ENCODE measurements at places on chromosomes 13 and 19.
A peak's percentile ranks its signal among the peaks of the same experiment; 100 is the strongest.

DNA sequence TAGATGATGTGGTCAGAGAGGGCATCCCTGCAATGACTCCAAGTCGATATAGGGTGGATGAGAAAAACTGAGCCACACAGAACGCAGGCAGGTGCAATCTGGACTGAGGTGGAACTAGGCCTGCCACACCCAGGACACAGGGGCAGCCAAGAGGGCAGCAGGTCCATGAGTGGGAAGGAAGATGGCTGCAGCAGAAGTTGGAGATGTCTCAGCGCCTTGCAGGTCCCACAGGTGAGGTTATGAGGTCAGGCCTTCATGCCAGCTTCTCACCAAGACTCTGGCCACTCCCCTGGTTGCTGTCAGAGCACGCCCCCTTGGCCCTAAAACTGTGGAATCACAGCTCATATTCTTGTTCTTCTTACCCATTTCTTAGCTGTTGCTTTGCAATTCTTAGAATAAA, 147.7 kb upstream of the VSTM2B start:
- no peak for DNase-seq

DNA sequence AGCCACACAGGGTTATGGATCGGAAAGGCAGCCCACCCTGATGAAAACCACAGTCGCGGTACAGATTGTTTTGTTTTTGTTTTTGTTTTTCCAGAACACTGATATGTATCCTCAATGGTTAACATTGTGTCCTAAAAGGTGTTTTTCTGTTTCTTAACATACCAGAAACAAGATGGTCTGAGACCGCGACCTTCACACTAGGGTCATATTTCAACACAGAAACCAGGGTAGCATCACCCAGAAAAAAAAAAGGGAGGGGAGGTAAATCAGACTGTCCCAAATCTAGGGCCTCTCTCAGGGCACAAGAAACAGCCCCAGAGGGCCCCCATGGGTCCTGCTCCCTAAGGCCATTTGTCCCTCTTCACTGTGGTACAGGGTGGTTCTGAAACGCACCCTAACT, 66.5 kb downstream of the INSR start:
- no peak for DNase-seq

GRCh38 chr19:57583521-57584416, at the start of gene ZIK1:
Gene ZIK1 (plus strand): TSS chr19:57584145. CDS start chr19:57584357, 212 bp downstream.
- DNase-seq = no peak

- no peak for DNase-seq
Measured at GRCh38 chr13:23570099-23570920, at the start of gene TNFRSF19. Gene TNFRSF19 (plus strand): TSS chr13:23570412. CDS start chr13:23590184, 19,772 bp downstream.

DNA sequence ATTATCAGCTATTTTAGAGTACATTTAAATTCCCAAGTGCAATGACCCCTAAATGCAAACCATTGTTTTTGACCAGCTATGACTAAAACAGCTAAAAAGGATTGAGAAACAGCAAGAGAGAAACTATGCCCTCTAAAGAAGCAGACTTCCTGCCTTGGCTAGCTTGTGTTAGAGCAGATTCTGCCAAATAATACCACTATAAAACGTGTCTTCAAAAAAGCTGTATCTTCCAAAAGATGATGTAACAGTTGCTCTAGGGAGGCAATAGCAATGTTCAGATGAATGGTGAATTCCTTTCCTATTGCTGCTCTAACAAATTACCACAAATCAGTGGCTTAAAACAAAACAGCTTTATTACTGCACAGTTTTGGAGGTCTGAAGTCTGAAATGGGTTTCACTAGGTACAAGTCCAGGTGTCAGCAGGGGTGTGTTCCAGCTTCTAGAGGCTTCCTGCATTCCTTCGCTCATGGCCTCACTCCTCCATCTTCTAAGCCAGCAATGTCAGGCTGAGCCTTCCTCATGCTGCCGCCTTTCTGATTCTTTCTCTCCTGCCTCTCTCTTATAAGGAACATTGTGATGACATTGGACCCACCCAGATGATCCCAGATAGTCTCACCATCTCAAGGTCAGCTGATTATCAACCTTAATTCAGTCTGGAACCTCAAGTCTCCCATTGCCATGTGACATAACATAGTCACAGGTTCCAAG, 84.5 kb downstream of the LRRC63 start:
- no peak for DNase-seq

DNA sequence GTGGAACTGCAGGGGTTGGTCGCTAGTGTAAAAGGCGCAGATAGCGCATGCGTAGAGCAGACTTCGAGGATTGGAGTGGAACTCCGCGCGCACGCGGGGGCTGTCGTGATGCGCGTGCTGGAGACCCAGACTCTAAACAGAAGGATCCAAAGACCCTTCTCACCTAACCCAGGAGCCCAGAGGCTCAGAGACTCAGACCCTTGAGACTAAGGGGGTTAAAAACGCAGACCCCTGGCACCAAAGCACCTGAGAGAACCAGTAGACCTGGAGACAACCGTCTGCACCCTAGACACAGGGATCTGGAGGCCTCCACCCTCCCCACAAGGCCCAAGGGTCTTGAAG, 567 bp upstream of the CTU1 start:
- DNase-seq = no peak

GRCh38 chr19:19207637-19208572, 3.9 kb upstream of the NCAN start:
- no peak for DNase-seq

- no peak for DNase-seq
Measured at GRCh38 chr19:28907534-28907933, 305.4 kb downstream of the UQCRFS1 start.

GRCh38 chr13:87889254-87889653, 218.1 kb downstream of the SLITRK5 start:
- DNase-seq = no peak

DNA sequence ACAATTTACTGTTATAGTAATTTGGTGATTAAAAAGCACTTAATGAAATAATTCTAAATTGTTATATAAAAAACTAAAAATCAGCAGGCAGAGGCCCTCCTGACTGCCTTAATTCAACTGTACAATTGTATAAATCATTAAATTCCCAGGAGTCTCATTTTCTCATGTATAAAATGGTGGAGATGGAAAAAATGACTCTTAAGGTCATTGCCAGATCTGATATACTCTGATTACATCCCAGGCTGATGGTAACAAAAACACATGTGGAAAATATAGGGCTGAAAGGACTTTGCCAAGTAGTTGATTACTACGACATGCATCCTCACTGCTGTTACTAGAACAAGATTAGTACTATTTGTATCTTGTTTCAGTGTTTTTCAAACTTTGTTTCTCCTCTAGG, 1020.0 kb upstream of the SLC10A2 start:
- DNase-seq = no peak

DNA sequence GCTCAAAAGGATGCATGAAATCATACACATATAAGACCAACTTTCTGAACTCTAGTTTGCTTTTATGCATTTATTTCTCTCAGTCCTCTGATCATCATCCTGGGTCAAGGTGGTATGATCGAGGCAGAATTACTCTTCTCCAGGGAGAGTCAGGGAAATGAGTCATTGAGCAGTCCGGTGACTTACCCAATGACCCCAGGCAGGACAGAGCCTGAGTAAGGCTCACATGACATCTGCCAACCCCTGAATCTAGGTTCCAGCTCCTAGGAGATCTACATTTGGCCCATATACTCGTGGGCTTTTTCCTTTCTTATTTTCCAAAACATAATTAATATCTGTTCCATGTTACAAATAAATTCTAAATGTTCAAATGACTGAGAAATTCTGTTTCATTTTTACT, 502.3 kb downstream of the FOXO1 start:
- no peak for DNase-seq

GRCh38 chr13:103772576-103772975, 706.4 kb upstream of the SLC10A2 start:
- DNase-seq = no peak

- DNase-seq = peak; percentile 70
Measured at GRCh38 chr13:110108348-110109139, 198.4 kb downstream of the COL4A1 start.

GRCh38 chr13:100855151-100855550, 180.6 kb upstream of the TMTC4 start:
- no peak for DNase-seq

DNA sequence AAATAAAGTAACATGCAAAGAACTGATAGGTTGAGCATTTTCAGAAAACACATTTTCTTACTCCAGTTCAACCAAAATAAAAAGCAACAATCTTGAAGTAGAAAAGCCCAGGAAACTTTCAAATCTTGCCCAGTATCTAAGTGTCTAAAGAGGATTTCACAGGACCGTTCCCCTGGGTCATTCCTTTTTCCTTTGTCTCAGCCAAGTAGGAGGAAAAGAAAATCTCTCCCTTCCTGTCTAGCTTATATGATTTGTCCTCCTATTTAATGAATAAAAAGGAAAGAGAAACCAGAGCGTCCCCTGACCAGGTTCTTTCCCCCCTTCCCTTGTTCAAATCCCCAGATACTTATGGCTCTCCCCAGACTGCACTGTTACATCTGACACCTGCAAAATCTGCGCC, 248.0 kb downstream of the KCTD12 start:
- DNase-seq = no peak

DNA sequence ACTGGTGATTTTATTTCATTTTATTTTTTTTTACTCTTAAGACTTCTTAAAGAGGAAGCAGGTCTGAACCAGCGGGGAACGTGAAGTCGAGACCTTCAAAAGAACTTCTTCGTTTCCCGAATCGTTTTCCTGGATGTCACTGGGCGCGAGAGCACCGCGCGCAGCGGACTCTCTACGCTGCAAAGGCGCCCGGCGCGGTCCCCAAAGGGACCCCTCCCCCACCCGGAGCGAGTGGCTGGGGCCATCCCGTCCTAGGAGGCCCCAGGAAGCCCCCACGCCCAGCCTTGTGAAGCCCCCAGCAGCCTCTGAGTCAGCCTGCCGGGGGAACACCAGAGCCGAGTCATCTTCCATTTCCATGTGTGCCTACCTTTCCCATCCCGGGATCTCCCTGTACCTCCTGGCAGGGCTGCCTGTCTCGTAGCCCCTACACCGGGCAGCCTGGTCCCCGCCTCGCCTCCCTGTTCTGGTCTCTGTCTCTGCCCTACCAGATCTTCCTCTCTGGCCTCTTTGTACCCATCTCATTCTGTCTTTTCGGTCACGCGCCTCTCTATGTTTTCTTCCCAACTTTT, 608 bp downstream of the CD70 start:
- no peak for DNase-seq

DNA sequence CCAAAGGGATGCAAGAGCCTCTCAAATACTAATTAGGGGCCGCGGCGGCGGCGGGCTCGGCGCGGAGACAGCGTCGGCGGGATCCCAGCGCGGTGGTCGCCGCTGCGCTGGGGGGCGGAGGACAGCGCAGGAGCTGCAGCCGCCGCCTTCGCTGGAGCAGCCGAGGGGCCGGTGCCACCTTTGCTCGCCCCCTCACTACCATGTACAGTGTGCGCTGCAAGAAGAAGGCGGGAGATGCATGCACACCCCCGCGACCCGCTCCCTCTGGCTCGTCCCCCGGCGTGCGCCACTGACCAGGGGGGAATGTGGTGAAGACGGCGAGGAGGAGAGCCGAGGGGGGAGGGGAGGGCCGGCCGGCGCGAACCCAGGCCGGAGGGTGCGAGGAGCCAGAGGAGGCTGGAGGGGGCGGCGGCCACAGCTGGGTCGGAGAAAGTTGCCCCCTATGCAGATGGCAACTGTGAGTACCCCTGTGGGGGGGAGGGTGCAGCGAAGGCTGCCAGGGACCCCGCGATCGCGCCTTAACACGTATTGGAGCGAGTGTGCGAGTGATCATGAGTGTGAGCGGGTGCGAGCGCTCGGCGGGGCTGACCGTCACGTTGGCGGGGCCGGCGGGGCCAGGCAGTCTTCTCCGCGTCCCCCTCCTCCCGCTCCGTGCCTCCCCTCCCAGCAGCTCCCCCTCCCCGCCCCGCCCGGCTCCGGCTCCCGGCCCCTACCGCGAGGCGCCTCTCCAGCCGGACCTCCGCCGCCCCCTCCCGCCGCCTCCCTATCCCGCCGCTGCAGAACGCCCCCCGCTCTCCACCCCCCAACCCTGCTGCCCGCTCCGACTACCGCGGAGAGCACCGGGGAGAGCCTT, 808 bp downstream of the SLITRK5 start:
- no peak for DNase-seq

DNA sequence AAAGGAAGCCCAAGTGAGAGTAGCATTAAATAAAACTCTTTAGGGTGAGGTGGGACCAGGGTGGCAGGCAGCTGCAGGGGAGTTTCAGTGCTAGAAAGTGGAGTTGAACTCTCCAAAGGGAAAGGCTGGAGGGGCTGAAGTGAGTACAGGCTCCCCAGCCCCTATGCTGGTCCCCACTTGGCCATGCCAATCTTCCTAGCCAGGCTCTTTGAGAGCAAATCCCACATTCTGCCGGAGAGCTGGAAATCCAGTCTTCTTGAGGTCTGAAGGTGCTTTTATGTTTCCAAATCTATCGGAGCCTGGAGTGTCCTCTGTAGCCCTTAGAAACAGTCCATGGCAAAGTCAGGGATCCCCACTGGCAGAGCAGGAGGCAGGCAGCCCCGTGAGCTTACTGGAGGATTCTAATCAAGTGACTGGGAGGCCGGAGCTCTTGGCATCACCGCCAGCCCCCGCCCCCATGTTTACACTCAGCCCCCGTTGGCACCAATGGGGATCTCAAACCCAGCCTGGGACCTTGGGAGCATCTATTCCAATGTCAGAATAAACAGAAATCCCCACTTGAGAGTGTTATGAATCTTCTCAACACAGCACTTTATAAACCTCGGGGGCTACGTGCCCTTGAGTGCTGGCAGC, 18.3 kb downstream of the ZNF536 start:
- no peak for DNase-seq

DNA sequence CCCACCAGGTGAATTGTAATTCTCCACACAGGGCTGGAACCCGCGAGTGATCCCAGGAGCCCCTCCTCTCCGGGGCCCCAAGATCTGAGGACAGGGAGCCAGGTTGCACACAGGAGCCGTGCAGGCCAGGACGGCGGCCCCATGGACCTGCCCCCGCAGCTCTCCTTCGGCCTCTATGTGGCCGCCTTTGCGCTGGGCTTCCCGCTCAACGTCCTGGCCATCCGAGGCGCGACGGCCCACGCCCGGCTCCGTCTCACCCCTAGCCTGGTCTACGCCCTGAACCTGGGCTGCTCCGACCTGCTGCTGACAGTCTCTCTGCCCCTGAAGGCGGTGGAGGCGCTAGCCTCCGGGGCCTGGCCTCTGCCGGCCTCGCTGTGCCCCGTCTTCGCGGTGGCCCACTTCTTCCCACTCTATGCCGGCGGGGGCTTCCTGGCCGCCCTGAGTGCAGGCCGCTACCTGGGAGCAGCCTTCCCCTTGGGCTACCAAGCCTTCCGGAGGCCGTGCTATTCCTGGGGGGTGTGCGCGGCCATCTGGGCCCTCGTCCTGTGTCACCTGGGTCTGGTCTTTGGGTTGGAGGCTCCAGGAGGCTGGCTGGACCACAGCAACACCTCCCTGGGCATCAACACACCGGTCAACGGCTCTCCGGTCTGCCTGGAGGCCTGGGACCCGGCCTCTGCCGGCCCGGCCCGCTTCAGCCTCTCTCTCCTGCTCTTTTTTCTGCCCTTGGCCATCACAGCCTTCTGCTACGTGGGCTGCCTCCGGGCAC, 3.9 kb downstream of the FFAR1 start:
- no peak for DNase-seq

Data from NCI-H2029 treated with DMSO at 0.1 percent for 48 hours (cell line).